ENCODE measurements at places on chromosomes 12 and 14. TPM values are rescaled to one million over a fixed set of nuclear protein-coding genes. Genes with fewer than 3 reads are reported as not detected.

DNA sequence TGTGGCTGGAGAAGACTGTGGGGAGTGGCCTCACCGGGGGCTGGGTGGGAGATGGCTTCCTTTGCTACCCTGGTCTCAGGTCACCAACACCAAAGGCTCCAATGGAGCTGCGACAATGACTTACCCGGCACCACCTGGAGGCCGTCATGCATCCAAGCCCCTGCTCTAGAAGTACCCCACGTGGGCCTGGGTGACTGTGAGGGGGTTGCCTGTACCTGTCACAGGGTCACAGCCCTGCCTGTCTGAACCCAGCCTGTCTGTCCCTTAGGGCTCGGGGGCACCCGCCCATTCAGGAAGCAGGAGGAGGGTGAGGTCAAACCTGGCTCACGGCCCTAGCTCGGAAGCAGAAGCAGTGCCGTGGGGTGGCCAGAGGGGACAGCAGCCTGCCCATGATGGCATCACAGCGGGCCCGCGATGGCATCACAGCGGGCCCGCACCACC lies 18.9 kb downstream of the ABCB9 start:
- peaks cover 3% of the 10 kb centered on the region for H3K4me1 ChIP-seq
- H3K27me3 ChIP-seq = no peaks in the 10 kb centered on the region
- H3K36me3 ChIP-seq = no peaks in the 10 kb centered on the region
- no peak overlapping the region for H3K4me3 ChIP-seq

DNA sequence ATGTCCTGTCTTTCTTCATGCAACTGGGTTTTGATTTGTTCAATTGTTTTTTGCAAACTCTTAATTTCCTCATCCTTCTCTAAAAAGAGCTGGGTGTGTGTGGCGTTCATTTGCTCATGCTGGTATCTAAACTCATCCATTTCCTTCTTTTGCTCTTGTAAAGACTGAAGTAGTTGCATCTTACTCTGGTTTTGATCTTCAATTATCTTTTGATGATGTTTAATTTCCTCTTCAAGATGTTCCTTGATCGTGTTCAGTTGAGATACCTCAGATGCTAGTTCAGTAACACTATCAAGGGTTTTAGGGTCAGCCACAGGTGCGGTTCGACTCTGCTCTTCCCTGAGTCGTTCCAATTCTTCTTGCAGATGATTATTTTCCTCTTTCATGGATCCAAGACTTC lies 34.8 kb downstream of the TRIP11 start:
- H3K4me1 ChIP-seq = peaks cover 30% of the 10 kb centered on the region
- no peak overlapping the region for H3K4me3 ChIP-seq
- no peaks in the 10 kb centered on the region for H3K36me3 ChIP-seq
- H3K27ac ChIP-seq = peak overlapping the region; percentile 52
- no peaks in the 10 kb centered on the region for H3K27me3 ChIP-seq
- no peak for DNase-seq

- H3K36me3 ChIP-seq = no peaks in the 10 kb centered on the region
- H3K27ac ChIP-seq = no peak overlapping the region
- H3K4me1 ChIP-seq = no peaks in the 10 kb centered on the region
- no peak for DNase-seq
- no peak overlapping the region for H3K4me3 ChIP-seq
Observed at GRCh38 chr14:32703183-32703621, 235.5 kb upstream of the NPAS3 start.

DNA sequence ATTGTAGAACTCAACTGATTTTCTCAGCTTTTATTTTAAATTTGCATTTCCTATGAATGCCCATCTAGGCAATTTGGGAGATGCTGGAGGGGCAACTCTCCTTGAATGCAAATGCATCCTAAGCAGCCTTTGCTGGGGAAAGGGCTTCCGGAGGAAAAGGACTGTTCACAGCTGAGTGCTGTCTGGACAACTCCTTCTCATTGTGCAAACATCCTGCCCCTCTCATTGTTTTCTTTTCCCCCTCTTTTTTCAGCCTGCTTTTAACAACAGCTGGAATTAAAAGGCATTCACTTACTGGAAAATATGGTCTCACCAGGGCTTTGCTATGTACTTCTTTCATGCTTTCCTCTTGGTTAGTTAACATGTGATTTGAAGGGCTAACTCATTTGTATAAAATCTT lies 397.8 kb downstream of the FUT8 start:
- no peaks in the 10 kb centered on the region for H3K4me1 ChIP-seq
- H3K36me3 ChIP-seq = no peaks in the 10 kb centered on the region
- H3K4me3 ChIP-seq = no peak overlapping the region
- no peak overlapping the region for H3K27ac ChIP-seq
- no peak for DNase-seq

Gene GPRC5D
- total RNA-seq = not detected

- H3K36me3 ChIP-seq = no peaks in the 10 kb centered on the region
- no peak overlapping the region for H3K4me3 ChIP-seq
- H3K27ac ChIP-seq = no peak overlapping the region
Observed at GRCh38 chr14:106605548-106606448, 1079.4 kb downstream of the TMEM121 start.

DNA sequence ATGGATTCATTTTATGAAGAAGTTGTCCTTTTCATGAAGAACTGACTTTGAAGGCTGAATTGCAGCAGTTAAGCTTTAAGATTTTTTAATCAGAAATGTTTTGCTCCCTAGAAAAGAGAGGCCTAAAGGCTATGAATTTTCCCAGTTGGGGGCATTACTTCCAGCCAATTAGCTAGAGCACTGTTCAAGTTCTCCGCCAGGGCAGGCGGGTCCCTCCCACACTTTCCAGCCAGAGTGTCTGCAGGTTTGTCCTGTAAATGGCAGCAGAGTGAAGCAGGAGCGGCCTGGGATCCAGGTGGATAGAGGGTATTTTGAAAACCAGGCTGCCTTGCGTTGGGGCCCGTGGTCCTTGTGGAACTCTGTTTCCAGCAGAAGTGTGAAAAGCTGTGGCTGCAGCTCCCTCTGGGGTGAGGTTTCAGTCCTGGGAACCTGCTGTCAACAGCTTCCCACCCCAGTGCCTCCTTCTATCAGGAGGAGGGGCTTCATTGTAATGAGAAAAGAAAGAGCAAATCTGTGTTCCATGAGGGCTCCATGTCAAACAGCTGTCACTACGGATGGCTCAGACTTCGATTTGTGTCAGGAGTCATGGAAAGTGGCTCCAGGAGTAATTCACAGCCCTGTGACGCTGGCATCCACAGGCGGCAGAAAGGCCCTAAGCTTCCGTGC lies 210.7 kb upstream of the TMEM132C start:
- H3K27ac ChIP-seq = no peak overlapping the region
- no peaks in the 10 kb centered on the region for H3K27me3 ChIP-seq
- no peak overlapping the region for H3K4me3 ChIP-seq
- no peaks in the 10 kb centered on the region for H3K36me3 ChIP-seq
- H3K4me1 ChIP-seq = no peaks in the 10 kb centered on the region

GRCh38 chr14:24334431-24335291 lies at the start of gene ADCY4:
TSS of gene ADCY4 (minus strand) at chr14:24335071. CDS start at chr14:24334652, 419 bp downstream.
- H3K4me1 ChIP-seq = peaks cover 43% of the 10 kb centered on the region
- peak within 1 kb of the TSS; percentile 52 for H3K4me3 ChIP-seq
- peaks cover 13% of the 10 kb centered on the region for H3K27me3 ChIP-seq
- peak; percentile 31 for DNase-seq
- no peak within 1 kb of the TSS for H3K27ac ChIP-seq

Gene C12orf54
- not detected for total RNA-seq

GRCh38 chr14:72341686-72342085 lies 409.5 kb downstream of the RGS6 start:
- no peak for DNase-seq
- no peak overlapping the region for H3K4me3 ChIP-seq
- H3K4me1 ChIP-seq = no peaks in the 10 kb centered on the region
- no peak overlapping the region for H3K27ac ChIP-seq
- H3K27me3 ChIP-seq = no peaks in the 10 kb centered on the region
- no peaks in the 10 kb centered on the region for H3K36me3 ChIP-seq

- H3K27ac ChIP-seq = no peak overlapping the region
- no peaks in the 10 kb centered on the region for H3K36me3 ChIP-seq
- H3K4me3 ChIP-seq = no peak overlapping the region
- no peaks in the 10 kb centered on the region for H3K27me3 ChIP-seq
- no peak for DNase-seq
Observed at GRCh38 chr14:33941718-33942117, 9.2 kb downstream of the EGLN3 start.

- no peak for DNase-seq
- no peaks in the 10 kb centered on the region for H3K4me1 ChIP-seq
- H3K4me3 ChIP-seq = no peak overlapping the region
Observed at GRCh38 chr12:58847901-58848600, 72.3 kb downstream of the LRIG3 start.

DNA sequence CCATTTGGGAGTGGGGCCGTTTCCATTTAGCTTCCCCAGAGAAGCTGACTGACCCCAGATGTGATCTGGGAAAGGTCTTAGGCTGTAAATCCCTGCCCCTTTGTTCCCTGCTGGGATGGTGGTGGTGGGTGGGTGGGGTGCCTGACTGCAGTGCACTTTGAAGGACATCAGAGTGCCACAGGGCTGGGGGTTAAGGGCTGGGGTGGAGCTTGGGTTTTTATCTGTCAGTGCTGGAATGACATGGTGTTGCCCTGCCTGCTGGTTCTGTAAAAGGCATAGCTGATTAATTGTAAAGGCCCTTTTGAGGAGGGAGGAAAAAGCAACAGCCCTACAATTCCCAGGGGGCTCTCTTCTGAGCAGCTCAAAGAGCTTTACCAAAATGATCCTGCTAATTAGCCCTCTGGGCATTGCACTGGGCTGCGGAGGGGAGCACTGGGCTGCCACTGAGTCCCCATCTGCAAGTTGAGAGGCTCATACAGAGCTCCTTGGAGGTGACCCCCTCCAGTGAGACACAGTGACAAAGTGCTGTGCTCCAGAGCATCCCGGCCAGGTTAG lies 21.1 kb downstream of the PLEKHG3 start:
- H3K36me3 ChIP-seq = no peaks in the 10 kb centered on the region
- peaks cover 40% of the 10 kb centered on the region for H3K4me1 ChIP-seq
- no peaks in the 10 kb centered on the region for H3K27me3 ChIP-seq
- no peak overlapping the region for H3K4me3 ChIP-seq
- DNase-seq = no peak
- H3K27ac ChIP-seq = no peak overlapping the region

DNA sequence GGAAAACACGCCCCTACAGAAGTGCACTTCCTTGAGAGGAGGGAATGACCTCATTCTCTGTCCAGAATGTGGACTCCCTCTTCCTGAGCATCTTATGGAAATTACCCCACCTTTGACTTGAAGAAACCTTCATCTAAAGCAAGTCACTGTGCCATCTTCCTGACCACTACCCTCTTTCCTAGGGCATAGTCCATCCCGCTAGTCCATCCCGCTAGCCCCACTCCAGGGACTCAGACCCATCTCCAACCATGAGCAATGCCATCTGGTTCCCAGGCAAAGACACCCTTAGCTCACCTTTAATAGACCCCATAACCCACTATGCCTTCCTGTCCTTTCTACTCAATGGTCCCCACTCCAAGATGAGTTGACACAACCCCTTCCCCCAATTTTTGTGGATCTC lies 5.0 kb upstream of the INHBE start:
- H3K27me3 ChIP-seq = no peaks in the 10 kb centered on the region
- no peak for DNase-seq
- H3K36me3 ChIP-seq = no peaks in the 10 kb centered on the region

- no peaks in the 10 kb centered on the region for H3K36me3 ChIP-seq
- DNase-seq = no peak
- H3K27me3 ChIP-seq = no peaks in the 10 kb centered on the region
- H3K4me1 ChIP-seq = no peaks in the 10 kb centered on the region
- H3K27ac ChIP-seq = no peak overlapping the region
Observed at GRCh38 chr12:117671734-117672133, 297.1 kb downstream of the KSR2 start.

DNA sequence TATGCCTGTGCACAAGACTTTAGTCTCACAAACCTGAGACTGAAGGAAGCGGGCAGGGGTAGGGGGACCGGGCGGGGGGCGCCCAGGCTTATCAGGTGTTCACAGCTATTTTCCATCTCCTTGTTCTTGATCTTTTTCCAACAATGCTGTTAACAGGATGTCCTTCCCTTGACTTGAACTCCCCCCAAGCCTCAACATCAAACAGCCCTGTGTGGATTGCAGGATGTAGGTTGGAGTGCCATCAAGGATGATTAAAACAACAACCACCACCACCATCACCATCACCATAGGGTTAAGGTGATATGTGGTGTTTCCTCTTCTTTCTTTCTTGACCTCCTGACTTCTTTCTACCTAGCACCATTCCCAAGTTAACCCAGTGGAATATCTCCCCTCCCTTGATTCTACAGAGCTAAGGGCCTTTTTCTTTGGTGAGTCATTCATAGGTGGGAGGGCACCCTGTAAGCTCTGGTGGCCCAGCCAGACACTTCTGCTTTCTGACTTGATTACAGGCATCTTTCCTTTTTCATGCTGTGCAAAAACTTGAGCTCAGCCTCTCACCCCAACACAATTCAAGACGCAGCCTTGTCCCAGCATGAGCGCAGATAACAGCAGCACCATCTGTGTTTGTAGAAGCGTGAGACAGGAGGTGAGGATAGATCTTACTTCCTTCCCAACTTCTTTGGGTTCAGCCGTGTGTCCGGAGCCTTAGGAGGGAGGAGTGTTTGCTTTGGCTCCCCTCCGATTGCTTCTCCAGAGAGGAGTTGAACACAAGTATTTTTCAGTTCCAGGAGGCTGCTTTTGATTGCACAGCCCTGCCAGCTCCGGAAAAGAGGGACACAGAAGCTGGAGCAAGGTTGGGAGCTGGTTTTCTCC lies 26.8 kb downstream of the FLVCR2 start:
- no peak for DNase-seq
- H3K27ac ChIP-seq = no peak overlapping the region
- no peak overlapping the region for H3K4me3 ChIP-seq

DNA sequence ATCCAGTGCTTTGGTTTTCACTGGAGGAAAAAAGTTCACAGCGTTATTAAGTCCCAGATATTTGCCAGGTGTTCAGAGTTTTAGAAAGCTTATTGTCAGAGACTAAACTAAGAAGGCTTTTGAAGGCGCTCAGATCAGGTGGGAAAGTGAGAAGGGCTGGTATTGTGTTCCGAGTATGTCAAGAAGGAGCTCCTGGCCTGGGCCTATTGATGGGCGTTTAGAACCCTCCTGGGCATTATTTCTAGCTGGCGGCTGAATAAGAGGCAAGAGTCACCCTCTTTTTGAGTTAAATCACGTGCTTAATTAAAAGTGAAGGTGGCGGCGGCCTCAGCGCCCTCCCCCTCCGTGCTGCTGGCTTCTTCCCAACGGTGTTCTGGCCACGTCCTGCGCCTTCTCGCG lies 20.9 kb upstream of the GNS start:
- no peaks in the 10 kb centered on the region for H3K36me3 ChIP-seq
- H3K27ac ChIP-seq = no peak overlapping the region
- peaks cover 24% of the 10 kb centered on the region for H3K27me3 ChIP-seq
- H3K4me3 ChIP-seq = peak overlapping the region; percentile 25
- no peak for DNase-seq

Gene CS
- 132 TPM for total RNA-seq

Gene ANGEL1
- 37.6 TPM for total RNA-seq

- no peak for DNase-seq
- no peaks in the 10 kb centered on the region for H3K27me3 ChIP-seq
- peaks cover 5% of the 10 kb centered on the region for H3K4me1 ChIP-seq
- no peak overlapping the region for H3K27ac ChIP-seq
- H3K4me3 ChIP-seq = no peak overlapping the region
- H3K36me3 ChIP-seq = no peaks in the 10 kb centered on the region
Observed at GRCh38 chr12:54565310-54565985, 16.0 kb downstream of the PDE1B start.

All from naive thymus-derived CD4-positive, alpha-beta T cell (primary cell).